Stimulated activated naive CD4-positive, alpha-beta T cell treated with Interleukin-2 at 50 U/mL for 16 hours (primary cell): ENCODE measurements at places on chromosomes 2 and 18.

DNA sequence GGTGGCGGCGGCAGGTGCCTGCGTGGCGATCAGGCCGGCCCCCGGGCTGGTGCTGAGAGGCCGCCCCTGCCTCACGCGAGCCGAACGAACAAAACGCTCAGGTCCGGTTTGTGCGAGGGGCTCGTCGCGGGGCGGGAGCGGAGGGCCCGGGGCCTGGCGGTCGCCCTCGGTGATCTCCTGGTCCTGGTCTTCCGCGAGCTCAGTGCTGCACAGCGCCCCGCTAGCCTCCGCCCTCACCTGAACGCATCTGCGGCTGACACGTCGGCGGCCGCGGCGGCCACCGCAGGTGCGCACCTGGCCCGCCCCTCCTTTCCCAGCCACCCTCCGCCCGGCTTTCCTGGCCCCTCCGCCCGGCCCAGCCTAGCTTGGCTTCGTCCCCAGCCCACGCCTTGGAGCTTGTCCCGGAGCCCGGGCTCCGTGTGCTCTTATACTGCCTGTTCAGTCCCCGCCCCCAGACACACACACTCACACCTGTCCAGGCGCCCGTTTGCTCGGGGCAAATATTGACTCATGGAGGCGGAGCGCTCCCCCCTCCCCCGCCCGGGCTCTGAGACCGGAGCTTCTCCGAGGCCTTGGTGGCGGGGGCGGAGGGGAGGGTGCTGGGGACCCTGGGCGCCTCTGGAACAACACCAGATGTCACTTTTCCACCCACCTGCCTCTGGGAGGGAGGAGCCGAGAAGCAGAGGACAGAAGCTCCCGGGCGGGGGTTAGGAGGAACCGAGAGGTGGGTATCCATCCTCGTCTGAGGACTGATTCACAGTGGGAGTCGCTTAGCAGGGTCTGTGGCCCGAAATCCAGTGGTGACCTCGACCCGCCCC is 8.6 kb upstream of the CRYBA2 start:
- DNase-seq = peak; percentile 22

DNA sequence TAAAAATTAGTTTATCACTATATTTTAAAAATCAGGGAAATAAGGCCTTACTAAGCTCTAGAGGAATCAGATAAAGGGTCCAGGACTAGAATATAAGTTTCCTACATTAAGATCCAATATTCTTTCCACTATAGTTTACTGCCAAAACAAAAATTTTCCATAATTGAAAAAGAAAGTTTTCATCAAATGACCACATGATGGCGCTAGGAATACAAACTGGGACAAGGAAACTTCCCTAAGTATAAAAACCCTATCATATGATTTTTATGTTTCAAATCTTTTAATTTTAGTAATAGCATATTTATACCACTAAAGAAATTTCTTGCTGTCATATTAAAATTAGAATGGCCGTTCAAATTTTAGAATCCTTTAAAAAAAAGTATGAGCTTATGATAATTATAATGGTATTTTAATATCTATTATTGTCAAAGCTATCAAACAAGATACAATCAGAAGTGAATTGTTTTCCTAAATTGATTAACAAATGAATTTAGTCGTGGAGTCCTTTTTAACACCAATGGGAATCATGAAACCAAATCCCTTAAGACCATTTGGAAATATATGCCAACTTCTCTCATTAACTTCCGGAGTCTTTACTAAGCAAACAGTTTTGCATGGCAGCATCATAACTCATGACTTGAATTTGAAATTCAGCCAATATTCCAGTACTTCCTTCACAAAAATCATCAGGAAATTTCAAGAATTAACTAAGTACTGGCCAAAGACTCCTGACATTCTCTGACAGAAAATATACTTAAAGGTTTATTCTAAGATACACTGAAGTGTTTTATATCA is 70.3 kb downstream of the SCN1A start:
- DNase-seq = no peak

DNA sequence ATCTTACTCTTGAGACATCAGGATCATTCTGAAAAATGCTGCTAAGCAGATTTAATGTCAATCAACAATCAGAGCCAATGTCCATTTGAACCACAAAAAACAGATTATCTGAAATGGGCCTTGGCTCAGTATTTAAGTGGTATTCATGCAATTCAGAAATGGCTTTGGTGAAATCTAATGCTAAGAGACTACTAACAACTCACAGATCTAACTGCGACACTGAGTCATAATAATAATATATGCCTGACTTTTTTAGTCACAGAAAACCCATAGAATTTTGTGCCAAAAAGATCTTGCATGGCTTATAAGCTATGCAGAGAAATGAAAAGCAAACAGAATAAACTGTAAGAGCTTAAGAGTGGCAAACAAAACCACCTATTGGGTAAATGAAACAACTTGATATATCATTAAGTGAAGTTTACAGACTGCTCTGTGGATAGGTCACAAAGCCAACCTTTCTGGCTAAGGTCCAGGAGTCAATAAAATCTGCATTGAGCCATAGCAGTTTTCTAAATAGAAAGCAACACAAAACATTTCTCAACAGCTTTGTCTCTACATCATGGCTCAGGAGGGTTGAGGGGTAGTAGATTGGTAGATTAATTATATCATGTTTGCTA is 234.3 kb downstream of the LRATD1 start:
- no peak for DNase-seq

GRCh38 chr18:34221971-34222306 is 2.8 kb downstream of the NOL4 start:
- DNase-seq = no peak

DNA sequence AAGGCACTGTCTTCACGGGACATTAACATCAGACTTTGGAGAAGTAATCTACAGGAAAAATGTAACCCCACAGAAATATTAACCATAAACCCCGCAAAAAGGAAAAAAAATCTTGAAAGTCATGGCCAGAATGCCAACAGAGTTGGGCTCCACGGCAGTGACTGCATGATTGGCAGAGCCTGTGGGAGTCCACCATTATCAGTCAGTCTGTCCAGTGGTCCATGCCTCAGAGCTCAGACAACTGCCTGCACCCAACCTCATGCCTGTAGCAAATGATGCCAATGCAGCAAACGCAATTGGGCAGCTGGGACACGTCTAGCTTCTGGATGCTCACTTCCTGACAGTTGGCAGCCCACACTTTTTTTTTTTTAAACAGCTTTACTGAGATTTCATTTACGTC is 5.1 kb upstream of the PPIG start:
- DNase-seq = no peak

GRCh38 chr2:234978466-234979203 is 26.8 kb downstream of the SH3BP4 start:
- DNase-seq = no peak

GRCh38 chr2:84647267-84647666 is 131.0 kb downstream of the DNAH6 start:
- no peak for DNase-seq

GRCh38 chr2:46970334-46971288 is 55.0 kb upstream of the MCFD2 start:
- DNase-seq = no peak

GRCh38 chr2:88181511-88181910 is 11.4 kb downstream of the THNSL2 start:
- DNase-seq = no peak
